Muscle of leg (tissue), 16 donors: ENCODE measurements at places on chromosomes 7 and 10. TPM values are rescaled to one million over a fixed set of nuclear protein-coding genes. Genes with fewer than 3 reads are reported as not detected.

DNA sequence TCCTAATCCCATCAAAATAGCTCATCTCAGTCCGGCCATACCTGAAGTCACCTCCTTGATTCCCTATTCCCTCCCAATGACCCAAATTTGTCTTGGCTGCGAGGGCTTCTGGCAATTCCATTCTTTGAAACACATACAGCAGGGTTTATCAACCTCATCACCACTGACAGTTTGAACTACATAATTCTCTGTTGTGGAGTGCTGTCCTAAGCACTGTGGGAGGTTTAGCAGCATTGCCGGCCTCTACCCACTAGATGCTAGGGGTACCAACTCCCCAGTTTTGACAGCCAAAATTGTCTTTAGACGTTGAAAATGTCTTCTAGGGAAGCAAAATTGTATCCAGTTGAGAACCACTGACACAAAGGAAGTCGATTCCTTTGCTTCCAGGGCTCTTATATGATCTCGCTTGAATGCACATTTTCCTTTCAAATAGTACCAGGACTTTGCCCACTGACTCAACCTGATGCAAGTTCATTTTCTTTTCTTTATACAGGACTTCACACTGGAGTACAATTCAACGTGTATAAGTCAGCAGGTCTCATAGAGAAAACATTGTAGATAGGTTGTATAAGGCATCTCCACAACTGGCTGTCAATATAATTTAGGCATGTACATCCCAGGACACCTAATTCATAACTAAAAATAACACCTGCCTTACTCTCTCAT is 133.3 kb downstream of the STRA8 start:
- no peak overlapping the region for H3K27ac ChIP-seq
- no peaks in the 10 kb centered on the region for H3K27me3 ChIP-seq
- DNase-seq = no peak
- H3K4me3 ChIP-seq = no peak overlapping the region

DNA sequence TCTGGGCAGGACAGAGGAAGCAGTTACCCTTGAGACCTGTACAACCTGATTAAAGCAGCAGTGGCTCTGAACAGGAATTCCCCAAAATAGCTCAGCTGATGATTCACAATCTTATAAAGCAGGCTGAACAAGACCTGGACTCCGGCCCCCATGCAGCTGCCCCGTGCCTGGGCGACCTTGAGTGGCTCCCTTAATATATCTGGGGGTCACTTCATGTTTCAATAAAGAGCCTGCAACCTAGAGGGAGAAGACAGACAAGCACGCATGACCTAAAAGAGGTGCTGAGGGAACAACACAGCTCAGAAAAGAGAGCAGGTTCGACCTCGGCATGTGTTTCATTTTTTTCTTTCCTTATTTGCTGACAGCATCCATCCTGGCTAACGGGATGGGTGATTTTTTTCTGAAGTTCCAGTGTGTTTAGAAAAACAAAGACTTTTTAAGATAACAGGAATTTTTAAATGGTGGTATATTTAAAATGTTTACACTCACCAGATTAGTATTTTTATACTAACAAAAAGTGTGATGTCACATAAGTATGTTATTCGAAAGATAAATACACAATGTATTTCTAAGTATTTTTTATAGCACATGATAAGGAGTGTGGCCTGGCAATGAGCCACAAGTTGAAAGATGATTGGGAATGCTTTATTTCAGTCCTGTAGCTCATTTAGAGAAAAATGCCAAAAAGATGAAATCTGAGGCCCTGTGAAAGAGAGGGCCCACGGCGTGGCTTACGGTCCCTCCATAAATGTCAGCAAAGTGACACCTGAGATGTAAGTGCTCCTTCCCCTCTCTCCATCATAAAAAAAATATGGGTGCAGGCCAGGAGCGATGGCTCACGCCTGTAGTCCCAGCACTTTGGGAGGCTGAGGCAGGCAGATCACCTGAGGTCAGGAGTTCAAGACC is 161.3 kb downstream of the SLIT1 start:
- H3K27me3 ChIP-seq = no peaks in the 10 kb centered on the region
- no peaks in the 10 kb centered on the region for H3K36me3 ChIP-seq

- H3K27me3 ChIP-seq = no peaks in the 10 kb centered on the region
- peak; percentile 51 for DNase-seq
- H3K4me3 ChIP-seq = no peak overlapping the region
- H3K27ac ChIP-seq = no peak overlapping the region
- no peaks in the 10 kb centered on the region for H3K36me3 ChIP-seq
- H3K4me1 ChIP-seq = no peaks in the 10 kb centered on the region
Measured at GRCh38 chr7:133582766-133583523, 330.1 kb downstream of the EXOC4 start.

GRCh38 chr10:22986771-22987542 is 59.1 kb downstream of the ARMC3 start:
- no peaks in the 10 kb centered on the region for H3K27me3 ChIP-seq
- no peaks in the 10 kb centered on the region for H3K4me1 ChIP-seq
- peak; percentile 56 for DNase-seq
- no peak overlapping the region for H3K4me3 ChIP-seq

Gene FMC1
- 21.1 TPM for total RNA-seq

GRCh38 chr7:108299251-108299973 is 156.8 kb downstream of the NRCAM start:
- no peaks in the 10 kb centered on the region for H3K36me3 ChIP-seq
- no peak overlapping the region for H3K27ac ChIP-seq
- H3K4me3 ChIP-seq = no peak overlapping the region
- no peaks in the 10 kb centered on the region for H3K4me1 ChIP-seq
- no peaks in the 10 kb centered on the region for H3K27me3 ChIP-seq
- DNase-seq = no peak

DNA sequence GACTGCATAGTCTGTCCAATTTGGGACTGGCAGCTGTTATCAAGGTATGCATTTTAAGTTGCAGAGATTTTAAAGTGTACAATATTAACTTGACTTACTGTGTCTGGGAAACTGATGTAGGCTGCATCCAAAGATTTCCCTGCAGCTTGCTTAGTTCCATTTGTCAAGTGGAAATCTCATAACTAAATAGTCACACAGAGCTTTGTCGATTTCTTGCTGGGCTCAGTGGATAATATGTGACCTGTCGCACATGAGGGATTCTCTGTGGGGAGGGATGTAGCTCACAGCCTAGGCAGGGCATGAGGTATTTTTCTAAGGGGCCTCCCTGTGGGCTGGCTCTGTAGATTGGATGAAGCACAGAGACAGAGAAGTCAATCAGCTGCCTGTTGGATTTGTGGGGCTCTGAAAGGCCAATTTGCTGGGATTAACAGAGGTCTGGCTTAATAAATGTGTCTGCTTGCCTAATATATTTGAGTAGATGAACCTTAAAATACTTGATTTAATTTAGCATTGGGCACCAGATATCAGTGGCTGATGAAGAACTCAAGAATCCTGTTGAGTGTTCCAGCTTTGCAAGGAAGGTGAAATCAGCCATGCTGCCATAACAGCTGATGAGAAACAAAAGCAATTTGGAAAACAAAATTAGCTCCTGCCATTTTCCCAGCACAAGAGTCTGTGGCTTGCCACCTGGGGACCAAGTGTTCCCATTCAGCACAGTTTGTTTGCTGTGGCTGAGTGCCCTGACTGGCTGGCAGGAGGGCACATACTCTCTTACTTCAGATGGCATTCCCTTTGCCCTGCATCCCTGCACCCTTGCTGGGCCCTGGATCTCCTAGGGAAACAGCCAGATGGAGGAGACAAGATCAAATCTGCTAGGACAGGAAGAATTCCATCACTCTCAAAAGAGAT is 598.5 kb downstream of the SORCS3 start:
- no peak for DNase-seq
- H3K4me3 ChIP-seq = no peak overlapping the region
- no peak overlapping the region for H3K27ac ChIP-seq
- H3K36me3 ChIP-seq = no peaks in the 10 kb centered on the region
- no peaks in the 10 kb centered on the region for H3K27me3 ChIP-seq

GRCh38 chr7:150356265-150356897 is 12.2 kb upstream of the REPIN1 start:
- H3K36me3 ChIP-seq = no peaks in the 10 kb centered on the region
- H3K4me3 ChIP-seq = no peak overlapping the region
- no peaks in the 10 kb centered on the region for H3K27me3 ChIP-seq
- H3K27ac ChIP-seq = no peak overlapping the region

DNA sequence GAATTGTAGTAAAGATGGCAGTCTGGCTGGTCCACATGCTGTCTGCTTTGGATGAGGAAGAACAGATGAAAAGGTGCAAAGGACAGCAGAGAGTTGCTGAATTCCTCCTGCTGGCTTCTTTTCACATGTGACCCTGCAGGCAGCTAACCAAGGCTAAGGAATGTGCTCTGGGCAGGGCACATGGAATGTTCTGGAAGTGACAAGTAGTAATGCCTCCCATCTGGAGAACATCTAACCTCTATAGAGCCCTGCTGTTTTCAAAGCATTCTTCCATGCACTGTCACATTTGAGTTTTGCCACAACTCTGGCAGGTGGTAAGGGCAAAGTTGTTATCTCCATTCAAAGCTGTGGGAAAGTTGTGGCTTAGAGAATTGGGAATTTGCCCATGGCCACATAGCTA is 208.8 kb downstream of the STK31 start:
- peak overlapping the region; percentile 24 for H3K27ac ChIP-seq
- no peaks in the 10 kb centered on the region for H3K36me3 ChIP-seq
- no peaks in the 10 kb centered on the region for H3K27me3 ChIP-seq
- peak; percentile 71 for DNase-seq
- H3K4me1 ChIP-seq = peaks cover 13% of the 10 kb centered on the region
- no peak overlapping the region for H3K4me3 ChIP-seq

DNA sequence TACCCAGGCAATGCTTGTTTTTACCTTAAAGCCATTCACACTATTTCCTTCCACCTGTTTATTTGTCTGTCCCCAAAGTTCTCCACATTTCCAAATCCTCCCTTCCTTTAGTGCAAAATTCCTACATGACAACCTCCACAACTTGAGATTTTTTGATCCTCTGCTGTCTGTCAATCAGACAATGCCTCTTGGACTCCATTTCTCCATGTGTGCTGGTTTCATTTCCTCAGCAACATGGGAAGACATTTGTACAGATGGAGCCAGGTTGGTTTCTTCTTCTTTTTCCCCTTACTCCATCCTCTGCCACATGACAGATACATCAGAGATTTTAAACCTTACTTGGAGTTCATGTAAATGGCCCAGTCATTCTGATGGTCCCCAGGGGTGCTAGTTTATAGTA is 19.1 kb upstream of the GIMAP2 start:
- H3K36me3 ChIP-seq = no peaks in the 10 kb centered on the region
- no peaks in the 10 kb centered on the region for H3K27me3 ChIP-seq
- DNase-seq = peak; percentile 15
- H3K4me3 ChIP-seq = no peak overlapping the region
- no peak overlapping the region for H3K27ac ChIP-seq

Gene GTPBP4
- total RNA-seq = 29.0 TPM

DNA sequence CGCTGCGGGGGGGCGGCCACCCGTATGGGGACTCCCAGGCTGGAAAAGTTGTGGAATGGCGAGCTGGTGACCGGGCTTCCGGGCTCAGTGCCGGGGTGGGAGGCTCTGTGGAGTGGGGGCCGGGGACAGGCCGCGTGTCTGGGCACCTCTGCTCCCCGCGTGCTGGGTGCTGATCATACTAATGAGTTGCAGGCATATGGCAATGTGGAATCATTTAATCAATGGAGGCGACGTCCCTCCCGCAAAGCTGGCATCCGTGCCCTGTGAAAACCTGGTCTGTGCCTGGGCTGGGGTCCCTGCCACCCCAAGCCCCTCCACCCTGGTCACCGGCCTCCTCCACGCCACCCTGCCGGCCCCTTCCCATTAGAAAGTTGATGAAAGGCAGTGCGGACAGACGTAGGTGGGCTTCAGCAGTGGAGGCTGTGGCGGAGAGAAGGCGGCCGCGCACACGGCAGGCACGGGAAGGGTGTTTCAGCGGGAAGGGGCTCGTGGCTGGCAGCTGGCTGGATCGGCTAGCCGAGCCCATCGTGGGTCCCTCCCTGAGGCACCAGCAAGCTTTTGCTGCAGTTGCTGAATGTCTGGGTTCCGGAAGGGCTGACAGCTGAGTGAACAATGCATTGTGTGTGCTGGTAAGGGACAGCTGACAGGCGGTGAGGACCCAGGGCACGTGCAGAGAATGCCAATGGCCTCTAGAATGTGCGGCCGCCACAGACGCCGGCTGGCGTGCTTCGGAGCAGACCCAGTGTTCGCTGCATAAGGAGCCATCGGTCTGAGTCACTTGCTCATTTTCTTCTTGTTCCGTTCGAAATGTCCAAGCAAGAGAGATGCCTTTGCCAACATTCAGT is 1.5 kb downstream of the ADGRA1 start:
- peak overlapping the region; percentile 19 for H3K4me3 ChIP-seq
- peak overlapping the region; percentile 42 for H3K27ac ChIP-seq
- peaks cover 72% of the 10 kb centered on the region for H3K27me3 ChIP-seq
- peaks cover 36% of the 10 kb centered on the region for H3K4me1 ChIP-seq

GRCh38 chr10:27245836-27246235 is 5.2 kb upstream of the ACBD5 start:
- H3K4me3 ChIP-seq = no peak overlapping the region
- DNase-seq = peak; percentile 60
- H3K36me3 ChIP-seq = no peaks in the 10 kb centered on the region
- H3K4me1 ChIP-seq = peaks cover 13% of the 10 kb centered on the region
- H3K27ac ChIP-seq = peak overlapping the region; percentile 26

Gene CACNB2
- 1.3 TPM for total RNA-seq

- no peaks in the 10 kb centered on the region for H3K27me3 ChIP-seq
- no peak overlapping the region for H3K4me3 ChIP-seq
- H3K4me1 ChIP-seq = peaks cover 15% of the 10 kb centered on the region
Measured at GRCh38 chr10:11192304-11193000, 174.8 kb downstream of the CELF2 start.

- peak; percentile 27 for DNase-seq
- no peak overlapping the region for H3K27ac ChIP-seq
- no peaks in the 10 kb centered on the region for H3K36me3 ChIP-seq
- H3K4me1 ChIP-seq = no peaks in the 10 kb centered on the region
- H3K27me3 ChIP-seq = peaks cover 88% of the 10 kb centered on the region
- H3K4me3 ChIP-seq = no peak overlapping the region
Measured at GRCh38 chr10:100621360-100622205, 85.8 kb downstream of the HIF1AN start.

GRCh38 chr10:60032723-60033122 is 126.4 kb upstream of the CCDC6 start:
- DNase-seq = peak; percentile 69
- no peaks in the 10 kb centered on the region for H3K27me3 ChIP-seq
- no peaks in the 10 kb centered on the region for H3K4me1 ChIP-seq

- no peaks in the 10 kb centered on the region for H3K27me3 ChIP-seq
- H3K4me3 ChIP-seq = no peak overlapping the region
- H3K27ac ChIP-seq = no peak overlapping the region
- peaks cover 78% of the 10 kb centered on the region for H3K36me3 ChIP-seq
- peaks cover 3% of the 10 kb centered on the region for H3K4me1 ChIP-seq
Measured at GRCh38 chr7:43880596-43880995, 11.3 kb upstream of the MRPS24 start.

Gene CXCL12
- total RNA-seq = 126 TPM
